NCI-H1105 treated with DMSO at 0.1 percent for 48 hours (cell line): ENCODE measurements at places on chromosomes 4 and X.

DNA sequence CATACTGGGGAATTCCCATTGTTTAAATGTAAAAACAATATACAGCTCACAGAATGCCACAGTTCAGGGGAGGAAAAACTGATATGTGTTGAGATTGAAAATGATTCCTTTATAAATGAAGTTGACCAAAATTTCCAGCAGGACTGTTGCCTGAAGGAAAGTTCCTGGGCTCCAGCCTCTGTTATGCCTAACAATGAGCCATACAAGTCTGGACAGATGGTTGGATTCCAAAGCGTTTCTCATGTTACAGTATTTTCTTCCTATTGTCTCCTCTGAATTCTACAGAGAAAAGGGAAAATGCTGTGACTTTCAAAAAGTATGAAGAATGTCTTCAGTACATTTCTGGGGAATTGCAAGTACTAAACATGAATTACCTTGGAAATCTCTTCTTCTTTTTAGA, 73.3 kb downstream of the ALPK1 start:
- DNase-seq, result no peak

GRCh38 chr4:113179996-113180395, 130.5 kb downstream of the ANK2 start:
- no peak for DNase-seq

- peak; percentile 85 for DNase-seq
Observed at GRCh38 chr4:188078116-188078515, 31.3 kb downstream of the TRIML2 start.

DNA sequence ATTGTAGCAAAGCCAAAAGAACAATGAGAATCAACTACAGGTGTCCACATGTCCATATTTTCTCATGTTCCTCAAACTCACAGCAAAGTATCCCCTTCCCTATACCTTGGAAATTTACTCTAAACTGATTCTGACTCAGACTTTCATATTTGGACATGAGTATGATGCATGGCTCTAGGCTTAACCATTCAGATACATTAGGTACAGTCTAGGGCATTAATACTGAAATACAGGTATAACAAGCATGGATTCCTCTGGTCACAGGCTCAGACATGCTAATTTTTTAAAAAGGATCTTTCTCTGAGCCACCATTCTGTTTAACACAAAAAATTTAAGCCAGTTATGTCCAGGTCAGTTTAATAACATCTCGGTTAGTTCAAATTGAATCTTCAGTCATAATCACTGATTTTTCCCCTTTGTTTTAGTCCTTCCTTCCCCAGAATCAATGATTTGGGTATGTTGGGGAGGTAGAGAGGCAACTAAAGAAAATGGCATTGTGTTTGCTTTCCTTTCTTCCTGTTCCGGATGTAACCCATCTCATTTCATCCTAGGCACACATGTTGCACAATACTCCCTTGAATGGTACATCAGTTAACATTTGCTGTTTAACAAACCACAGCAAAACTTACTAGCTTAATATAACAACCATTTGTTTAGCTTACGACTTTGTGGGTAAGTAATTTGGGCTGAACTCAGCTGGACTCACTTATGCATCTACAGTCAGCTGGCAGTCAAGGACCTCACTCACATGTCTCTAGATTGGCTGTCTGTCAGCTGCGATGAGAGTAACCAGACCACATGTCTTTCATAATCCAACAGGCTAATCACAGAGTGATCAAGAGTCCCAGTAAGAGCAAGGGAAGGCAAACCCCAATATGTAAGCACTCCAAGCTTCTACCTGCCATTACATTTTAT, 75.3 kb upstream of the GRIA3 start:
- no peak for DNase-seq

DNA sequence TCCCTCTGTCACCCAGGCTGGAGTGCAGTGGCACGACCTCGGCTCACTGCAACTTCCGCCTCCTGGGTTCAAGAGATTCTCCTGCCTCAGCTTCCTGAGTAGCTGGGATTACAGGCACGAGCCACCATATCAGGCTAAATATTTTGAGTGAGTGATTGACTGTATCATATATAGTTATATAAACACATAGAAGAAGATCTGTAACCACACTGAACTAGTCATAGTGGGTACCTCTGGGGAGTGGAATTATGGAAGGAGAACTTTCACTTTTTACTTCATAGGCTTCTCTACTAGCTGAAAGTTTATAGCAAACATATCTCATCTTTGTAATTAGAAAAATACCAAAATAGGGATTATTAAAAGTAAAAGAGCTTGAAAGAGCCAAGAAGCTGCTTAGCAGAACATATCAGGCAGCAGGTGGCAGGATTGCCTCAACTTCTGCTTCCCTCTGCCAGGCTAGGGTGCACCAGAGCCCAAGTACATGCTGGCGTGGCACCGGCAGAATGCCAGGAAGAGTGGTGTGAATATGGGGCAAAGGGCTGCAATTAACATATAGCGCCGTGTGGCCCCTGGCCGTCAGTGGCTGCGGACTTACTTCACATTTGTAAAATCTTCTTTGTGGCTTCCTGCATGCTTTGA, 39.5 kb upstream of the CD40LG start:
- DNase-seq, result peak; percentile 0

GRCh38 chr4:150540959-150541360, 41.0 kb upstream of the MAB21L2 start:
- DNase-seq, result no peak

DNA sequence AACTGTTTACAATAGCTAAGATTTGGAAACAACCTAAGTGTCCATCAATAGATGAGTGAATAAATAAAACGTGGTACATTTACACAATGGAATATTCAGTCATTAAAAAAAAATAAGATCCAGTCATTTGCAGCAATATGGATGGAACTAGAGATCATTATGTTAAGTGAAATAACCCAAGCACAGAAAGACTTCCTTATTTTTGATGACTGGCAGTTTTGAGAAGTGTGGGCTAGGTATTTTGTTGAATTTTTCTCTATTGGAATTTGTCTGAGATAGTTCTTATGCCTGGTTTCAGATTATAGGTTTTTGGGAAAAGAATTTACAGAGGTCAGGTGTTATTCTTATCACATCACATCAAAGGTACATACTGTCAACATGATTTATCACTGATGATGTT, 293.8 kb upstream of the ARSJ start:
- no peak for DNase-seq

GRCh38 chrX:30637874-30638815, 15.1 kb upstream of the GK start:
- DNase-seq, result no peak

DNA sequence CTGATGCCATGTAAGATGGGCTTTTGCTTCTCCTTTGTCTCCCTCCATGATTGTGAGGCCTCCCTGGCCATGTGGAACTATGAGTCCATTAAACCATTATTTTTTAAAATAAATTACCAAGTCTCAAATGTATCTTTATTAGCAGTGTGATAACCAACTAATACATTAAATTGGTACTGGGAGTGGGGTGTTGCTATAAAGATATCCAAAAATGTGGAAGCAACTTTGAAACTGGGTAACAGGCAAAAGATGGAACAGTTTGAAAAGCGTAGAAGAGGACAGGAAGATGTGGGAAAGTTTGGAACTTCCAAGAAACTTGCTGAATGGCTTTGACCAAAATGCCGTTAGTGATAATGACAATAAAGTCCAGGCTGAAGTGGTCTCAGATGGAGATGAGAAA, 526.7 kb downstream of the SH3BGRL start:
- no peak for DNase-seq
